ENCODE measurements at places on chromosomes 4 and X. TPM values are rescaled to one million over a fixed set of nuclear protein-coding genes. Genes with fewer than 3 reads are reported as not detected.

The CPEB2 gene
- 7.8 TPM for total RNA-seq

The CXCL3 gene
- total RNA-seq: not detected

The PHKA1 gene
- total RNA-seq: 6.6 TPM

The C4orf51 gene
- total RNA-seq: not detected

The LONRF3 gene
- total RNA-seq: 2.4 TPM

The CNGA1 gene
- 0.38 TPM for total RNA-seq

The ZRSR2 gene
- 13.1 TPM for total RNA-seq

The HPGDS gene
- not detected for total RNA-seq

The TEX13D gene
- total RNA-seq: 0.27 TPM

The NSG1 gene
- total RNA-seq: 12.0 TPM

The DMP1 gene
- total RNA-seq: not detected

The BRS3 gene
- not detected for total RNA-seq

The SLC38A5 gene
- total RNA-seq: 191 TPM

The MAN2B2 gene
- total RNA-seq: 14.8 TPM

The ARX gene
- total RNA-seq: not detected

The TREX2 gene
- 1.7 TPM for total RNA-seq

The CABS1 gene
- not detected for total RNA-seq

The ALAS2 gene
- total RNA-seq: not detected

The TMEM271 gene
- total RNA-seq: not detected

The CCKAR gene
- total RNA-seq: not detected

The RNF128 gene
- total RNA-seq: not detected

The ZMYM3 gene
- total RNA-seq: 18.8 TPM

The GYPA gene
- not detected for total RNA-seq

The TTC29 gene
- not detected for total RNA-seq

The GPC3 gene
- not detected for total RNA-seq

The ATP8A1 gene
- 29.1 TPM for total RNA-seq

The SLC16A2 gene
- total RNA-seq: 1.4 TPM

The EBP gene
- total RNA-seq: 168 TPM

The TCP11X2 gene
- total RNA-seq: not detected

Data from activated CD8-positive, alpha-beta memory T cell treated with anti-CD3 and anti-CD28 coated beads for 36 hours (primary cell).